ENCODE measurements at places on chromosomes 2 and 18.
A peak's percentile ranks its signal among the peaks of the same experiment; 100 is the strongest.

GRCh38 chr2:106960683-106961161, 74.8 kb upstream of the ST6GAL2 start:
- no peak for DNase-seq

DNA sequence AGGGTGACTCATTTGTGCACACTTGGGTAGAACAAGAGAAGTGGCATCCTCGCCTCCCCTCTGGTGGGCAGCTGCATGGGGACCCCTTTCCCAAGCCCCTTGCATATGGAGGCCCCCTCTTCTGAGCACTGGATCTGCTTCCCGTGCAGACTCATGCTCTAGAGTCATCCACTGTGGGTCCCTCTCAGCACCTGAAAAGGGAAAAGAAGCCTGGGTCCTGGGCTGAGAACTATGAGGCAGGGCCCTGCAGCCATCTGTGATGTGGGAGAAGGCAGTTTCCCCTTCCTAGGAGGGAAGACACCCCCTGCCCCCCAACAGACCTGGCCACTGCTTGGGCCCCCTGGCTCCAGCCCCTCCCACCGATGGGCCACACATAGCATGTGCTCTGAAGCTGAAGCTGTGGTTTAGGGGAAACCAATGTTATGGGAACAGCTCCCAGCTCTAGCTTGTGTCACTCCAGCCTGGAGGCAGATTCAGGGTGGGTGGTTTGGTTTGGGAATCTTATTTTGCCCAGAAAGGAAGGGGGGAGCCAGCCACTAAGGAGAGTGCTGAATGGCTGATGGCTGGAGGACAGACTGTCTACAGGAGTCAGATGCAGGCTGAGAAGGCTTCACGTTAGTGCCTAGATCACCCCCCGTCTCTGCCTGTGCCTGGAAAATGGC, 172.8 kb downstream of the GLI2 start:
- no peak for DNase-seq

GRCh38 chr2:142871396-142871795, 6.1 kb upstream of the KYNU start:
- DNase-seq = no peak

- DNase-seq = no peak
Observed at GRCh38 chr18:30982285-30982992, 60.1 kb downstream of the DSC3 start.

DNA sequence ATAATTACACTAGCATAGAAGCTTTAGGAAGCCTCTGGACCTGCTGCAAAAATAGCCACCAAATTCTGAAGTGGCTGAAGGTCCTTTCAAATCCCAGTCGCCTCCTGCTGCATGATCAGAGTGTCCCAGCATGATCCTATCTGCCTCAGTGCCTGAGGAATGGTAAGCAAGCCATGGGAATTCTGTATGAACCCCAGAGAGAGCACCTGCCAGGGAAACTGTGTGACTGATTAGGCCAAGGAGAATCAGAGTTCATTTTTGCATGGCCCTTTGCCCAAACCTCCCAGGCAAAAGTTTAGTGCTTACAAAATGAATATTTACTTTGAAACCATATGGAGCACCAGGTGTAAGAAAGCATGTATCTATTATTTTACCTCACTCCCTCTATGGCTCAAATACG, 221.4 kb downstream of the ARL4C start:
- DNase-seq = no peak

DNA sequence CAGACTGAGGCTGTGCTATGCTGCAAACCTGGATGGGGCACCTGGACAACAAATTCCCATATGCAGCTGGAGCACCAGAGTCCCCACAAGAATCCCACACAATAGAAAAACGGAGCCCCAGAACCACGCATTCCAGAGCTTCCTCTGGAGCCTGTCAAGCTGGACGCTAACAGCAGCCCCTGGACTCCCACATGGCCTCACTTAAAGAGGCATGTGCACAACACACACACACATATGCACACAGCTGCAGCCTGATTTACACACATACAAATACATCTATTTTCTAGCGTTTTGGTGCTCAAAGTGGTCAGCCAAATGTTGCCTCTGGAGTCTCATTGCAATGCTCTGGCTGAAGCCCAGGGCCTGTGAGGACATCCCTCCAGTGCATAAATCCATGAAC, 632.7 kb upstream of the ID2 start:
- DNase-seq = no peak

DNA sequence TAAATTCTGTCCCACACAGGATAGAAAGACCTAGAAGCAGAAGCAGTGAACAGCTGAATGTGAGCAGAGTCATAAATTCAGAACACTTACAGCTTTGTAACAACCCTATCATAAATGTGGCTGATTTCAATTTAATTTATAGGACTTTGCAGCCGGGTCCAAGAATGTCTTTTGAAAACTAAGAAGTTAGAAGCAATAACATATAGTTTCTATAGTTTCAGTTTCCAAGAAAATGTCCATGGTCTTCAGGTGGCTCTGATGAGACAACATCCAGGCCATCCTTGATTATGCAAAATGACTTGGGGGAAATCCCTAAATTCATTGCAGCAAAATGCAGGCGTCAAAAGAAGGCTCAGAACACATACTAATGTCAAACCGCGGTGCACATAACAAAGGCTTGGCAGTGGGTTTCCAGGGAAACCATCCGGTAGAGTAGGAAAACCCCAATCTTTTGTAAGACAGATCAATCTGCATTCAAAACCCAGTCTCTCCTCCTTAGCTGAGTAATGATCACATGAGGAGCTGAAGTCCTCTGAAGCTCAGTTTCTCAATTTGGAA, 442.2 kb upstream of the ID2 start:
- DNase-seq = peak; percentile 13

DNA sequence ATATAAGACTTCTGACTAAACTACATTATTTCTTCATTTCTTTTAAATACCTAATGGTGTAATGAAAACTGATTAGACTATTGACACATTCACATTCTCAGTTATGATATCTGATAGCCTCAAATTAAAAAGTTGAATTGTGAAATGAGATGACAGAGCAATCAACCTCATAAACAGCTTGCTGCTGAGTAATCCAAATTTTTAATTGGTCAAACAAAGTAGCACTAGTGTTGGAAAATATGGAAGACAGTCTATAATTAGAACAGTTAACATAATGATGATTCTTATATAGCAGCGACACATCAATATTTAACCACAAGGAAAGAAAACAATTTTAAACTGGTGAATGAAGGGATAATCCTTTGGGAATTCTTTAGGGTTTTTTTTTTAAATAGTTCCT, 91.9 kb upstream of the LRP1B start:
- DNase-seq = no peak

DNA sequence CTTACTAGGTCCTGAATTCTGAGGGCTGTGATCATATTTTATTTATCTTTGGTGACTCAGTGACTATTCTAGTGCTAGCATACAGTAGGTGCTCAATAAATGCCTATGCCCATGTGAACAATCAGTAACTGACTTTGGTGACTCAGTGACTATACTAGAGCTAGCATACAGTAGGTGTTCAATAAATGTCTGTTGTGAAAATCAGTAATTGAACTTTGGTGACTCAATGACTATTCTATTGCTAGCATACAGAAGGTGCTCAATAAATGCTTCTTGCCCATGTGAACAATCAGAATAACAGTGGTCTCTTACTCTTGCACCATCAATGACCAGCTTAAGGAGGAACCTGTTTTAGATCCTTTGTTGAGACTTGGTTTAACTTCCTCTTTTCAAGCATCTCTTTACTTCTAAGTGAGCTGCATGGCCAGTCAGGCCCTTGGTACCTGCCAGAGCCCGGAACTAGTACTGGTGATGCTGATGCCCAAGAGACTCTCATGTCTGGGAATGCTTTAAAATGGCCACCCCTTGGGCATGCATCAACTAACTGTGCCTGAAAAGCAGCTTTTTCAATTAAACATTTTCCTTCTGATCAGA, 214.9 kb upstream of the SPRED2 start:
- no peak for DNase-seq

- DNase-seq = no peak
Observed at GRCh38 chr18:60978338-60978737, 354.9 kb upstream of the CDH20 start.

- DNase-seq = no peak
Observed at GRCh38 chr2:85409845-85410583, at the start of gene CAPG. CAPG (minus strand) TSS chr2:85410366; CDS start chr2:85402145, 8,221 bp downstream.

- DNase-seq = no peak
Observed at GRCh38 chr2:53242090-53242489, 525.5 kb upstream of the CHAC2 start.

DNA sequence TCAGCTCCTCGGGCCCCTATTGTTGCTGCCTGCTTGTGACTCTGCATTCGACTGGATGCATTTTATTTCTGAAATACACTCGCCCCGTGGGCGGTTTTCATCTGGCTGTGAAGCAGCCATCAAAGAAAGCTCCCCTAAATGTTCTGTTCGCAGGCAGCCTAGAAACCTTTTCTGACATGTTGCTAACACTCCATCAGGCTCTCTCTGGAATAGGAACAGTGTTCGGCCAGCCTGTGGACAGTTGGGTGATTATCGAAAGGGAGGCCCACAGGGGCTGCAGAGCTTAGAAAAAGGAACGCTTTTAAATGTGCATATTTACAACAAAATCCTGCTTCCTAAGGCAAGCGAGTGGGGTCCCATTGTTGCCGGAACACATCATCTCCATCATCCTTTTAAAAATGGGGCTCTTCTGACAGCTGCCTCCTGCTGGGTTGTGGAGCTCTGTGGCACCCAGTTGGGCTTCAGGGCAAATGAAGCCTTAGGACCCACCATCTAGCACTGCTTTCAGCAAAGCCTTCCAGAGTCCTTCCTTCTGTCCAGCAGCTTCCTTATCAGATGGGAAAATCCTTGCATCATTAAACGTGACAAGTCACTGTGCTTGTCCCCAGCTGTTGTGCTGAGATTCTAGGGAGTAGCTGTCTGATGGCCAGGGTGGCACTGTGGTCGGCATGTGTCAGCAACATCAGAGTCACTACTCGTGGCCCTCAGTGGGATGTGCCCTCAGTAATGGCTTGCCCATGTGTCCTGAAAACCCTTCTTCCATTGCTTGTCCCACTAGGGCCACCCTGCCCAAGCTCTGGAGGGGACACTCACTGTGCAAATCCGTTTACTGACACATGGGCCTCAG, 102.6 kb downstream of the GBX2 start:
- no peak for DNase-seq

DNA sequence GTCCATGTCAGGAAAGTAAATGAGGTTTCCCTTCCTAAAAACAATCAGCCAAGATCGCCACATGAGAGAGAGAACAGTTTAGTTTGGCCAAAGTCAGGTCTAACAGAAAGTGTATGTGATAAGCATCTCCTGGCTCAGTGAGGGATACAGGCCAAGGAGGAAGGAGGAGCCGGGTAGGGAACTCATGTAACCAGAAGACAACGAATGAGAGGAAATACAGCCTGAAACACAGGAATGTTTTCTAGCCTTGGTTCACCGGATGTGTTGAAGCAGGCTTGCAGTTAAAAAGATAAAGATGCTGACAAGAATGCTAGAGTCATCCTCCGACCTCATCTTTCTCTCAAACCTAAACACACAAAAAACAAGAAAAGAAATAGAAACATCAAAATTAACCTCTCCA, 283.9 kb upstream of the SIX2 start:
- DNase-seq = no peak

- DNase-seq = no peak
Observed at GRCh38 chr18:76442413-76443171, 52.5 kb downstream of the ZNF516 start.

- DNase-seq = no peak
Observed at GRCh38 chr2:85550486-85550885, 10.8 kb downstream of the GGCX start.

- DNase-seq = no peak
Observed at GRCh38 chr2:21282515-21282898, 158.7 kb downstream of the TDRD15 start.

- no peak for DNase-seq
Observed at GRCh38 chr2:37775908-37776250, 104.4 kb upstream of the CDC42EP3 start.

- DNase-seq = no peak
Observed at GRCh38 chr2:46008091-46008870, 288.9 kb upstream of the EPAS1 start.

GRCh38 chr2:230877759-230878598, 13.2 kb downstream of the ITM2C start:
- DNase-seq = no peak

GRCh38 chr2:121856360-121856759, 100.9 kb downstream of the TSN start:
- DNase-seq = no peak

- DNase-seq = no peak
Observed at GRCh38 chr2:170544817-170545216, 170.3 kb upstream of the SP5 start.

DNA sequence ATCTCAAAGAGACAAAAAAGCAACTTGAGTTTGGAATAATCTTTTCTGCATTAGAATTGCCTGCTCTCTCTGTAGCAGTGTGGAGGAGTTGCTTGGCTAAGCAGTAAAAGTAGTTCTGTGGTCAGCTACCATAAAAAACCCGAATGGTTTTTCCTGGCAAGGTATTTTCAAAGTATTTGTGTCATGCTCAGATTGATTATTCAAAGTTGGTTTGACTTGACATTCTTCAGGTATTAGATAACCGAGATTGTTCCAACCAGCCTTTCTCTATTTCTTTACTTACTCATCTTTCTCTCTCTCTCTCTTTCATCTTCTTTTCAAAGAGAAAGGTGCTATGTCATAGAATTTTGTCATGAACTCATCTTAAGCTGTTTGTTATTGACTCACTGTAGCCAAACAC, 404.9 kb downstream of the CPS1 start:
- DNase-seq = no peak

DNA sequence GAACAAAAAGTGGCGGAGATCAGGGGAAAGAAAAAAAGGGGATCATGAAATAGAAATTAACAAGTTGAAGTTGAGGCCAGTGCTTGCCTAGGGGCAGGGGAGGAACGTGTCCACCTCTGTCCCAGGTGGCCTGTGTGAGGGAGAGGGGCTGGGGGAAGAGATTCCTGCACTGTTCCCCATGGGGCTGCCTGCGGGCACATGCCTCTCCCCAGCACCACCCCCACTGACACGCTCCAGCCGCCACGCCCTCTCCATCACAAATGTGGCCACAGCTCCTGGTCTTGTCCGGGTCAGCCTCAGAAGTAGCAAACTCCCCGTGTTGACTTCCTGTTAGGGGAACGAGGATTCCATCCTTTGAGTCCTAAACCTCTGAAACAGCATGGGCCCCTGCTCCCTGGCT, 161.2 kb downstream of the GLI2 start:
- no peak for DNase-seq

GRCh38 chr2:156325688-156326525, 6.6 kb downstream of the NR4A2 start:
- no peak for DNase-seq

GRCh38 chr2:45406621-45407020, 204.4 kb downstream of the SRBD1 start:
- no peak for DNase-seq

DNA sequence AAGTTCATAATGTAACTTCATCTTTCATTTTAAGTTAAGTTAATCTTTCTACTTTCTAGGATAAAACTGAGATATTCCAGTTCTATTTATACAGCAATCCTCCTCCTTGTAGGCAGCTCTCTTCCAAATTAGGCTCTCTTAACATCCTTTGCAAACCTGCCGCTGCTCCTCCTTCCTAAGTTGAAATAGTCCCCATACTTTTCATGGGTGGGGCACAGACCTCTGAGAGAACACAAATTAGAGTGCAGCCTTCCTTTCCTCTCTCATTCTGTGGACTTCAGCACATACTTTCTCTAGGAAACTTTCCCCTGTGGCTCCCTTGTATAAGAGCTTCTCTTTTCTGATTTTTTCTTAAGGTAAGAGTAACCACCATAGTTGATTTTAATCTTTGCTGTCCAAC, 28.3 kb downstream of the TWSG1 start:
- DNase-seq = no peak
